Stimulated activated CD4-positive, alpha-beta T cell treated with anti-CD3 and anti-CD28 coated beads, Interleukin-15, amount 100 ng/mL, for 1 hour (primary cell): ENCODE measurements at places on chromosomes 5 and 9.

DNA sequence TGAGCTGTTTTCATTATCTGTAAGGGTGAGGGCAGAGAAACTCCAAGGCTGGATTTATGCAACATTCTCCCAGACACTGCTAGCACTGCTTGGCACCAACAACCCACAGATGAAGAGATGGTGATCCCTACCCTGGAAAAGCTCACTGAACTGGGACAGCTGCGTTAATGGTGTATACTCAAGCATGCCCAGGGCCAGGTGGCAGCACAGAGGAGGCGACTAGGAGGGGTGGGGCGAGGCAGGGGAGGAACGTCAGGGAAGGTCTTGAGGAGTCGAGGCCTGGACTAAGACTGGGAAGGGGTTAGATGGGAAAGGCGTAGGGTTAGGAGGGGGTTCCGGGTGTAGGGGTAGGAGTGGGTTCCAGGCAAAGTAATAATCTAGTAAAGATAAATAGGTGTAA, 73.1 kb upstream of the TBC1D9B start:
- DNase-seq, result no peak

DNA sequence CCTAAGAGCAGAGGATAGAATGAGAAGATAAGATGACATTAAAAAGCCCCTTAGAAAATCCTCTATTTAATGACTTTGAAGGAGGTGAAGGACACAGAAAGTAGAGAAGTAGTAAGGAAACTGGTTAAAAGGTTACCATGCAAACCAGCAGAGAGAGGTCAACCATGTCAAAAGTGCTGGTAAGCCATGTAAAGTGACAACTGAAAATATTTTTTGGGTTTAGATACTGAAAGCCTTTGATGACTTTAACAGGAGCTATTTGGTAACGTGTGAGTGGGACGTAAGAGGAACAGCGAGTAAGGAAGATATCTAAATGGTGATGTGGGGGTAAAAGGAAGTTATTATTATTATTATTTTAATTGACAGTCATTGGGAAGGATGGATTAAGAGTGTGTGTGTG, 56.9 kb downstream of the MACIR start:
- no peak for DNase-seq

- DNase-seq, result no peak
These were observed 66.4 kb upstream of the RUSC2 start for GRCh38 chr9:35423499-35423898.

- DNase-seq, result no peak
These were observed 14.4 kb upstream of the TMOD1 start for GRCh38 chr9:97487107-97487506.

- no peak for DNase-seq
These were observed 173.6 kb downstream of the NR2F1-AS1 start for GRCh38 chr5:93407454-93407853.

DNA sequence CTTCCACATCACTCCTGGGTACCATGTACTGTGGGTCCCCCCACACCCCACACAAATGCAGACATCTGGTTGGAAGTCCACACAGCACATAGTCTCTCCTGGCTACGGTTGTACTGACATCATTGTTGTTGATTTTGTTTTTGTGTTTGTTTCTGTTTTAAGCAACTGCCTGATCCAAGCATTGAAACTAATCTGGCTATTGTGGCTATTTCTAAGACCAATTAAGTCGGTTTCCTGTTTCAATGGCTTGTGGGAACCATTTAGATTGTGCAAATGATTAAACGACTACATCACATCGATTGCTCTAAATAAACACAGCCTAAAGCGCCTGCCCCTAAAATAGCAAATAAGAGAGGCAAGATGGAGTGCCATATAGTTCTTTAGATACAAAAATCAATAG, 226.8 kb upstream of the IRX4 start:
- DNase-seq, result no peak

DNA sequence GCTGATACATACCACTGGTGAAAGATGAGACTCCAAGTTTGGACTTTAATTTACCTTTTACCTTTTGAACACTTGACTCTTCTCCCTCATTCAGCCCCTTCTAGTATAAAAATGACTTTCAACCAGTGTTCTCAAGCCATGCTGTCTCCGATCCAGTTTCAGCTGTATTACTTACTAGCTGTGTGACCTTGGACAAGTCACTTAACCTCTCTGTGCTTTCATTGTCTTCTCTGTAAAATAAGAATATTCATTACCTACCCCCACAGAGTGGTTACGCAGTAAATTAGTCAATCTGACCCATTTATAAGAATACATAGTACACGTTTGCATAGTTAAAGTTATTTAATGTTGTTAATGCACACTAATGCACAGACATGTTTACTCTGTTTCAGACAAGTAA, 12.6 kb upstream of the CEMIP2 start:
- no peak for DNase-seq

DNA sequence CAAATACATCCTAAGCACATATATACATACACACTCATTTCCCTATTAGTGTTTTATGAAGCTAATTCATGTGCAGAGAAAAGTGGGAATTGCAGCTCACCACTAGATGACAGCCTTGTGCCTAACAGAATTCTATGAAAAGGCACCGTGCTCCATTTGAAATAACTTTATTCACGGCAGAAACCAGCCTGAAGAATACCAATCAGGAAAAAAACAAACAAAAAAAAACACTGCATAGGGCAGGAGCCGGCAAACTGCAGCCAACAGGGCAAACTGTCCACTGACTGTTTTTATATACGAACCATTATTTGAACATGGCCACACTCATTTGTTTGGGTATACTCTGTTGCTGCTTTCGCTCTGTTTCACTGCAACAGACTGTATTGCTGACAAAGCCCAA, 33.6 kb downstream of the ERMP1 start:
- DNase-seq, result no peak

DNA sequence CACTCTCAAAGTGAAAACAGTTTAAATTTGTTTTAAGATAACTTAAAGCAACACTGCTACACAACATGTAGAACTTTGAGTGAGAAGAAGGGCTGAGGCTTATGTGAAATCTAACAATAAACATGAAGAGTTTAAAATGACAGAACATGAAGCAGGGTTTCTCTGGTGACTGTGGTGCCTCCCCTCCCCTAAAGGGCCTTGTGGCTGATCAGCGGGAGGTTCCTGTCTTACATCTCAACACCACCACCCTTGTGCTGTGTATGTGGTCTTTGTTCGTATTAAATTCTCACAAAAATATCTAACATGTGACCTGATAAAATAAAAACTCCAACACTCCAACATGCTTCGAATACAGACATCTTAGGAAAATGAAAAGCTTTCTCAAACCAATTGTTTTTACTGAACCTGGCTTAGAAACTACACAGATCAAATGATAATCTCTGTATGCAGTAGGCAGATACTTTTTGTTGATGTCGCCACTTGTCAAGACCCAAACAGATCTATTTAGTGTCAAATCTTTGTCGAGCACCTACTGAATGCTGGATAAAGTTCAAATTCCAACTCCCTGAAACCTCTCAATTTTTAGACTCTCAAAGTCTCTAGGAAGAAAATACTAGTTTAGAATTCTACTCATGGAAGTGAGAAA, 9.9 kb upstream of the IQGAP2 start:
- no peak for DNase-seq

GRCh38 chr5:73663161-73663859, 37.3 kb downstream of the ARHGEF28 start:
- no peak for DNase-seq

DNA sequence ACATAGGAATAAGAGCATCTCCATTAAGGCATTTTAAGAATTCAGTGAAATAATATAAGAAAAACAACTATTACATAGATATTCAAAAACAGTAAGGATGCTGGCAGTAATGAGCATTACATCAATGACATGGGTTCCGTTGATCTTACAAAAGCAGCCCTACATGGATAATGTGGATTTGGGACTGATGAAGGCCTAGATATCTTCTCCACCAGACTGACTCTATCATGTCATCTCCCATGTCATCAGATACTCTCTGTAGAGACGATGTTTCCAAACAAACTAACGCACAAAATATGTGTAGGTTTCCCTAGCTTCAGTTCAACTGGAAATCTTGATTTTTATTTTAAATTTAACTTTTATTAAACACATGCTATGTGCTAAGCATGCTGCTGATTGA, 3.6 kb downstream of the LURAP1L start:
- no peak for DNase-seq

- no peak for DNase-seq
These were observed 139.7 kb upstream of the VCAN start for GRCh38 chr5:83331842-83332241.

DNA sequence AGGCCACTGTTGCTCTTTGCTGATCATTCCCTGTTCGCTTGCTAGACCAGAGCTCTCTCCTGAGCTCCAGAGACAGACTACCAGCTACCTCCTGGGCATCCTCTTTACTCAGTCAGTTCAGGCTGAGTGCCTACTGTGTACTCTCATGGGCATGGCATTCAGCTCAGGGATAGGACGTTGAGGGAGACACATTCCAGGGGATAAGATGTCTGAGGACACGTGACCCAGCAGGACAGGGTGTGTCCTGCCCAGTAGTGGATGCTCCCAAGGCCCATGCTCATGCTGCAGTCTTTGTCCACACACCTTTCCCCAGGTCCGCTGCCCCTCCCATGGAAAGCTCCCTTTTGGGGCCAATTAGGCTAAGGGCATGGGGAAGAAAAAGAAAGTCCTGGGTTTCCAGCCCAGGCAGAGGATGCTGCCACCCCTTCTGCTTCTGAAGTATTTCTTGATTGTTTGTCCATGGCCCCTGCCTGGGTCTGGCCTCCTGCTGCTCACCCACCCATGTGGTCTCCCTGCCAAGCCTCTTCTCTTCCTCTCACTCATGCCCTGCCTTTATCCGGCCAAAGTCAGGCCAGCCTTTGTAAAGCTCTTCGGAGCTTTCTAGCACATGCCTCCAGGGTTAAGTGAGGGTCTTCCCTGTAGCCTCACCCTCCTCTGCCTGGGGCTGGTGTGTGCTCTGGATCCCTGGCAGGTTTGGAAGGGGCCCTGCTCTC, 60.5 kb upstream of the PITX1 start:
- no peak for DNase-seq

- no peak for DNase-seq
These were observed 174.0 kb downstream of the ARHGAP26 start for GRCh38 chr5:142944140-142944539.

- DNase-seq, result no peak
These were observed 178.8 kb upstream of the ERCC6L2 start for GRCh38 chr9:95696701-95697100.

GRCh38 chr5:142388696-142389095, 63.9 kb upstream of the SPRY4 start:
- DNase-seq, result no peak

- no peak for DNase-seq
These were observed 63.0 kb downstream of the ADAMTS12 start for GRCh38 chr5:33828626-33829308.

DNA sequence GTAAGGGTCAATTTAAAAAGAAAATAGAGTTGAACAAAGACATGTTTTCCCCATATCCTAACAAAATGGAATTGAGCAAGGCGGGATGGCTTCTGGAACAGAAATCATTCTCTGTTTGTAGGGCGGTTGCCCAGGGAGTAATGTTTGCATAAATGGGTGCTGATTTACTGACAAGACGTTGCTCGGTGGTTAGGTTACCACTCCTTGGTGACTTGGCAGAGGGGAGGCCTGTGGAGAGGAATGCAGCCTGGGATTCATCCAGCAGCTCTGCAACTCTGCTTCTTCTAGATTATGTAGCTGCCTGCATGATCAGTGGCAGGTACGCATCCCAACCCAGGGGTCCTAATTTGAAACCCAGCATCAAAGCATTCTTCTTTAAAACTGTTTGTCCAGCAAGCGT, 200.2 kb downstream of the CFAP90 start:
- no peak for DNase-seq

GRCh38 chr5:8828596-8829322, 717.1 kb downstream of the SEMA5A start:
- no peak for DNase-seq

DNA sequence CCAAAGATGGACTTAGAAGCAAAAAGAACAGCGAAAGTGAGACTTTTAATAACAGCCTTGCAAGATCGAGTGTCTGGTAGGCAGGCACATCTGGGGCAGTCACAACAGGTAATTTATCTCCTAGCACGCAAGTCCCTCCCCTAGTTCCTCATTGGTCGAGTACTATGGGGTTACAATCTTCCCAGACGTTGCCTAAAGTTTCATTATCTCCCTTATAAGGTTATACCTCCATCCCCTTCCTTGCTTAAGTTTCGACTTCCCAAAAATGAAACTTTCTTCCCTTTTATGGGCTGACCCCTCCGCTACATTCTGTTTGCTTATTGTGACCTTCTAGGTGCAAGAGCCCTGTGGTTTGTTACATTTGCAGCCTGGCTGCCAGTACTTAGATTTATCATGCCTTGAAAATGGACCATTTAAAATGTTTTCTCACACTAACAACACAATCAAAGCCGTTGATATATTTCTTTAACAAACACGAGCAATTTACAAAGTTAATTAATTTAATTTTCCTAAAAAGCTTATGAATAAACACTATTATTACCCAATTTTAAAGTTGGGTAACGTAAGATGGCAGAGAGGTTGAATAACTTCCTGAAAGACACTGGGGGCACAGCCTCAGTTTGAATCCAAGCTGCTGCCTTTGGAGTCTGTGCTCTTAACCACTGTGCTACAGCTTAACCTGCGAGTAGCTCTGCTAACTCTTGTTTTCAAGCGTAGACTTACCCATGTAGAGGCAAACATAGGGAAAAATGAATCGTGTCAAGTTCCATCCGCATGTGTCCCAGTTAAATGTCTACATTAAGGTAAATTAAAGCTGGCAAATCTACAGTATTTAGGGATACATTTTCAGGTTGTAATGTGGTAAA, 91.7 kb downstream of the EDIL3 start:
- no peak for DNase-seq

DNA sequence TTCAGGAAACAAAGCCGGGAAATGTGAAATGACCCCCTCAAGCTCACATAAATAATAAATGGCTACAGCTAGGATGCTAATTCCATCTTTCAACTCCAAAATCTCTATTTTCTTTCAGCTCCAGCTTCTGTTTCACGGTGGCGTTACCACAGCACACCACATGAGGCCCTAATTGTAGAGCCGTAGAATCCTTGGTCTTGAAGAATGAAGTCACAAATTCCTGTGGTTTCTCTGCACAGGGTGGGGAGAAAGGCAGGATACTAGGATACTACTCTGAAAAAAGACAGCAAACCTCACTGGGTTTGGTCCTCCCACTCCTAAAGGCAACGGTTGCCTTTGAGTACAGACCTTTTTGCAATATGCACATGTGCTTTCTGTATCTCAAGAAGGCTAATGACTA, 13.9 kb upstream of the RARS1 start:
- DNase-seq, result no peak

- no peak for DNase-seq
These were observed 126.7 kb downstream of the SNX18 start for GRCh38 chr5:54644226-54644625.

DNA sequence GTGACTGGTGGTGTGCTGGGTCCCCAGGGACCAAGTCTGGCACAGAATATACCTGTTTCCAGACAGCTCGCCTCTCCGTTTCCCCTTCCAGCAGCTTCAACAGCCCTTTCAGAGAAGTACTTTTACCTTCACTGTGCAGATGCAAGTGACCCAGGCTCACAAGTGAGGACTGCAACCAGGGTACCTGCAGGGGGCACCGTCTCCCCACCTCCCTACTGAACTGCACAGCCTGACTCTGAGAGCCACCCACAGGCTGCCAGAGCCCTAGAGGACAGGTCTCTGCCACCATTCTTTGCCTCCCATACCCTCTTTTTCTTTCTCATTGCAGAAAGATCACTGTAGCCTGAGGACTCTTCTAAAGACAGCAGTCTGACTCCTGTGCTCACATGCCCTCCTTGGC, 15.4 kb downstream of the IL9 start:
- no peak for DNase-seq
